ENCODE measurements at places on chromosomes 4 and X. TPM values are rescaled to one million over a fixed set of nuclear protein-coding genes. Genes with fewer than 3 reads are reported as not detected.

GRCh38 chr4:48275686-48276085 is 6.0 kb upstream of the TEC start:
- DNase-seq = no peak

- peak; percentile 1 for DNase-seq
These were observed 4.7 kb downstream of the HS3ST1 start for GRCh38 chr4:11424000-11424399.

- DNase-seq = no peak
These were observed 108.2 kb upstream of the GPR34 start for GRCh38 chrX:41580423-41581064.

GRCh38 chr4:108867476-108867875 is 104.6 kb upstream of the ETNPPL start:
- no peak for DNase-seq

- no peak for DNase-seq
These were observed 101.4 kb downstream of the FNIP2 start for GRCh38 chr4:158870282-158870625.

DNA sequence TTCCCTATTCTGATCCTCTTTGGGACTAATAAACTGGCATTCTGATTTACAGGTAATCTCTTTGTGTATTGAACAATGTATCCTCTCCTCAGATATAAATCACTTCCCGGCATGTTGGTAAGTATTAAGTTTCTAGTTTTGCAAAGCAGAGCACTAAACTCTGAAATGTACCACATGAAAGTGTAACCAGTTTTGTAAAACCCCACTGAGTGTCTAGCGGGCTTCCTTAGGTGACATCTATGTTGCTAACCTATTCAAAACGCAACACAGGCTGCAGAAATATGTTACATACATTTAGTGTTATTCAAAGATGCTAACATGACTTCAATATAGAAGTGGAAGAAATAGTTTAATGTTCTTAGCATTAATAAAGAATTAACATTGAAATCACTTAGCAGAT is 25.2 kb downstream of the DNAJB14 start:
- DNase-seq = no peak

GRCh38 chr4:48156423-48156822 is 22.4 kb upstream of the TXK start:
- DNase-seq = no peak

GRCh38 chr4:182240161-182241130 is 2.8 kb upstream of the TENM3 start:
- DNase-seq = peak; percentile 94

GRCh38 chrX:6660567-6661264 is 125.8 kb upstream of the VCX3A start:
- DNase-seq = no peak

DNA sequence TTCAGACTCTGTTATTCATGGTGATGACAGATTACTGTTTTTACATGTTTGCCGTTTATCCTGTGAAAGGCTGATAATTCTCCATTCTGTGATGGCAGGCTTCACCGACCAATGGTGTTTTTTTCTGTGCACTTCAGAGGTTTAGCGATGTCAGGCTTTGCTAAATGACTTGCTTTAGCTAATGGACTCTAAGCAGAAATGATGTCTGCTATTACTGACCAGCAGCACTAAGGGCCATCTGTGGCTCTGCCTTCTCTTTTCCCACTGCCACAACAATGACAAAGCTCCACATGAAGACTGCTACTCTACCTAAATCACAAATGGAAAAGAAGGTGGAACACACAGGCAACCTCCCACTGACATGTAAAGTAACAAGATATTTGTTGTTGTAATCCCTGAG is 68.4 kb upstream of the ALB start:
- DNase-seq = no peak

Gene USP17L26
- not detected for total RNA-seq

Gene MAGEA2
- total RNA-seq = not detected

Gene PACRGL
- total RNA-seq = 12.8 TPM

All from SJSA1 (cell line).